Caki2 (cell line): ENCODE measurements at places on chromosomes 7 and 10.

GRCh38 chr7:98178321-98178720, 32.9 kb upstream of the BHLHA15 start:
- no peak for DNase-seq

DNA sequence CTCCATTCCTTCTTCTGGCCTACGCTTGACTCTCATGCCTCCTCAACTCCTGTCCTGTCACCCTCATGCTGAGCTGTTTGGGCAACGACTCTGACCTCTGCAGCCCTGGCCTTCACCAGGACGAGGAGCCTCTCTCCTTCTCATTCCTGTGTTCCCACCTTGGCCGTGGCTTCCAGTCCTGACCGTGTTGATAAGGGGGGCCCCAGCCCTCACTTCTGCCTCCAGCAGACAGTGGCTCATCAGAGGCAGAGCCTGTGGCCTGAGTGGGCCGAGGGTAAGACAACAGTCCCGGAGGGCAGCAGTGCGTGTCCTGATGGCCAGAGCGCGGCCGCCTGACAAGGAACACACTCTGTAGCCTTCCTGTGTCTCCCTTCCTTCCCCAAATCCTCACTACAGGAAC, 61.7 kb upstream of the UBE3C start:
- DNase-seq: no peak

DNA sequence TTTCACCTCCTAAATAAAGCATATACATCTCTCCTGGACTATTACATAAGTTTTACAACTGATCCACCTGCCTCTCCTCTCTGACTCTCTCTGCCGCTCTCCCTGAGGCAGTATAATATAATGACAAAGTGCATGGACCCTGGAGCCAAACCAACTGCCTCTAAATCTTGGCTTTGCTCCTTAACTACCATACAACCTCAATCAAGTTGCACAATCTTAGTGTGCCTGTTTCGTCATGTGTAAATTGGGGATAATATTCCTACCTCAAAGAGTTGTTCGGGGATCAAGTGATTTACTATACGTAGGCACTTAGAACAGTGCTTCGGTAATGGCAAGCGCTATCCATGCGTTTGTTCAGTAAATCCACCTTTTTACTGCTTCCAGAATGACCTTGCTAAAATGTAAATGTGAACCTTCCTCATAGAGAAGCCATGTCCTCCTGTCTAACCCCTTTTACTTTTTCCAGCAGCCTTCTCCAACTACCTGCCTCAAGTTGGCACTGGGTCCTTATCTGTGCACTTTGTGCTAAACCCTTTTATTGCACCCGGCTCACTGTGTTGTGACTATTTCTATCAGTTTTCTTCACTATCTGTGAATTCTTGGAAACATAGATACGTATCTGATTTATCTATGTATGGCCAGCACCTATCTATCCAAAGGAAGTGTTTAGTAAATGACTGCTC, 30.6 kb upstream of the DLD start:
- no peak for DNase-seq

- DNase-seq: no peak
Measured at GRCh38 chr10:95909561-95909960, 1.8 kb downstream of the CC2D2B start.

DNA sequence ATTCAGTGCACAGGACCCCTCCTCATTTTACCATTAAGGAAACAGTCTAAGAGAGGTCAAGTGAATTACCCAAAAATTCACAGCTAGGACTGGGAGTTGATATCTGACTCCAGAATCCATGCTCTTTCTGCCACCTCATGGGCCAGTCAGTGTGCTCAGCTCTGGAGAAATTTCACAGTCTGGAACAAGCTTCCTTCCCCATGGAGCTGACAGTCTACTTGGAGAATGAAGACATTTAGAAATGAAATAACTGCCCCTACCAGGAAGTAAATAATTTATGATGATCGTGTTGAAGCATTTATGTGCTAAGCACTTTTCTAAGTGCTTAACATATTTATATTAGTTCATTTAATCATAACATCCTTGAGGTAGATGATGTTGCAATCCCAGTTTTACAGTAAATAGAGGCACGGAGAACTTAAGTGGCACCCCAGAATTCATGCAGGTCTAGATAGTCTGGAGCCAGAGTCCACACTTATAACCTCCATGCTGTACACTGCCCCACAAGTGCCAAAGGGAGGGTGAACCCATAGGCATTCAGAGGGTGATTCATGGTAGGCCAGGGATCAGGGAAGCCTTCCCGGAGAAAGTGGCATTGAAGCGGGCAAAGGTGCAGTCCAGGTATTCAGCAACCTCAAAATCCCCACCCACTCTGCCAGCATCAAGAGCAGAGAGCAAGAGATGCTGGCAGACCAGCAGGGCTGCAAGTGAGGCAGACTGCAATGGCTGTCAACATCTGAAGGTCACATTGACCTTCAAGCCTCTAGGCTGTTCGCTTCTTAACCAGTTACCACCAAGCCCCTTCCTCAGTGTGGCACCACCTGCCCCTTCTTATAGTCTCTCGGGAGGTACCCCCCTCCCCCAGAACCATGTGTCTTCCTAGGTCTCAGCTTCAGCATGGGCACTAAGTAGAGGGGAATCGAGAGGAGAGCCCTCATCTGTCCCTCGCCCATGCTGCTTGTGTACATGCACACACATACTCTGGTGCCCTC, 38.4 kb upstream of the LRRC4 start:
- DNase-seq: no peak

DNA sequence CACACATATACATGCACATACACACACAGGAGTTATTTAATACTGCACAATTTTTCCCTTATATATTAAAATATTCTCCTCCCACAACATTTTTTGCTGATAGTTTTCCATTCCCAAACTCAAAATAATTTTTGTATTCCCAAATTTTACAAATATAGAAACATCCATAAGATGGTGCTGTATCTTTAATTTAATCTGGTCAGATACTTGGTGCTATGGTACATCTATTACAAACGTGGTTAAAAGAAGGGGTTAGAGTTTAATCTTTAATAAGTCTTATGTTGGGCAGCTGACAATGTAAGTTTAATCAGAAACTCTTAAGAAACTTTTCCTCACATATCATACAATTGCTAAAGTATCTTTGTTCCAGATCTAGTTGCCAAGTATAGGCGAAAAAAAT, 10.2 kb upstream of the CADPS2 start:
- no peak for DNase-seq

DNA sequence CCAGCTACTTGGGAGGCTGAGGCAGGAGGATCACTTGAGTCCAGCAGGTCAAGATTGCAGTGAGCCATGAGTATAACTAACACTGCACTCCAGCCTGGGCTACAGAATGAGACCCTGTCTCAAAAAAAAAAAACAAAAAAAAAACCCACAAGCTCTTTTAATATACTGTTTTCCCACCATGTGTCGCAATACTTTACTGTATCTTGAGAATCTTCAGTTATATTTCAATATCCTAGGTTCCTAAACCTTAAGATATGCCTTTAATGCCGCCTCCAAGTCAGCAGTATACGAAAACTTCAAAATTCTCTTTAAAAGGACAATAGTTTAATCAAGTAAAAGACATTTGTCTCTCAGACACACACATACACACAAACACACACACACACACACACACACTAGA, 62.8 kb downstream of the TAF3 start:
- DNase-seq: no peak

DNA sequence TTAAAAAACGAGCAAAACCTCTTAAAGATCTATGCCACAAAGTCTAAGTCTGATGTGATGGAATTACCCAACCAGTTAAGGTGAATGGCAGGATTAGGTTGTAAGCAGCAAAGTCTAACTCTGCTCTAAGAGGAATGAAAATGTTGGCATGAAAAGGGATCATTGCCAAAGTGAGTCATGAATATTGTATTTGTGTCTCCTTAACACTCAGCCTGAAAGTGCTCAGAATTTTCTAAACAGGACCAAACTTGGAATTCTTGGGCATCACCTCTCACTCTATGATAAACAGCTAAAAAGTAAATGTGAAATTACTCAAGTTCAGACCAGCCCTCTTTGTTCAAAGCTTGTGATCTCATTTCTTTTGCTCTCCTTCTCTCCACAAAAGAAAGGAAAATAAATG, 27.0 kb downstream of the PPP1R3A start:
- DNase-seq: no peak

DNA sequence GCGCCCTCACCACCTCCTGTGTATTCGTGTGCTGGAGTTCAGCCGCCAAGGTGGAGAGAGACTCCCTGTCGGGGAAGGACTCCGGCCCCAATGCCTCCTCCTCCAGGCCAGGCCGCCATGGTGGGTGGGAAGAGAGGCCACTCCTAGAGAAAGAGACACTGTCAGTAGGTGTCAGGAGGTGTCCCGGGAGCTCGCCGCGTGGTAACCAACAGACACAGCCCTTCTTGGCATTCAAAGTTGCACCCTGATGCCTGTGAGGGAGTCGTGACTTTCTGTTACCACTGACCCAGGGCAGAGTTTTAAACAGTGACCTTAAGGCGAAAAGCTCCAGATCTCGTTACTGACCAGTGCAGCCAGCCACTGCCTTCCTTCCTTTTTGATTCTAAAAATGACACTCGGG, 155.2 kb downstream of the CUX1 start:
- DNase-seq: no peak

DNA sequence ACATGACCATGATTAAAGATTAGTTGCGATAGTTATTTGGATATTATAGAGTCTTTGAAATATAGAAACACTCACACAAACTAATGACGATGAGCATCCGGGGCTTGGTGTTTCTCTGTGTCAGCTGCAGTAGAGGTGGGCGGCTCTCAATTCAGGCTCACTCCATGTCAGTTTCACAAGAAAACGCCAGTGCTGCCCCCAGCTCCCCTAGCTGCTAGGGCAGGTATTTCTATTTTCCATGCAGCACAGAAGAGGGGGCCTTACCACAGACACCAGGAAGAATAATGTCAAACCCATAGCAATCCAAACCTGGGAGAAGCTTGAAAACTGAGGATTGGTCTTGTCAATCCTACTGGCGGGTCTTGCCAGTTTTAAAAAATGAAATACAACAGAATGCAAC, 197.1 kb downstream of the PHTF2 start:
- DNase-seq: no peak

- no peak for DNase-seq
Measured at GRCh38 chr10:76113952-76114351, 682.5 kb downstream of the LRMDA start.

DNA sequence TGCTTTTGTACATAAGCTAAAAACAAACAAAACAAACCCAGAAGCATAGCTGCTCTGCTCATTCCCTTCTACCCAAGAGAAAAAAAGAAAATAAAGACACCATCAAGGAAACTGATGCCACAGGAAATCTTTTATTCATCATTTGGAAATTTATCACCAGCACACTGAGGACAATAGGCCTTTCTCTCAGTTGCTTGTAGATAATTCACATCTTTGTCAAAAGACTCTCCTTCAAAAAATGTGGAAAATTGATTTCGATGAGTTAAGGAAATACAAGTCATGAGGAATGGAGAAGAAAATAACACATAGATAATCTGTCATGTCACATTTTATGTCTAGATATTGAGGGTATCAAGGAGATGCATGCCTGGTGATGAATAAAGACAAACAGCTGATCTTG, 53.5 kb downstream of the ZNF37A start:
- DNase-seq: no peak

- no peak for DNase-seq
Measured at GRCh38 chr10:122983898-122984297, 3.7 kb downstream of the PSTK start.

GRCh38 chr7:9502269-9502668, 1068.9 kb downstream of the NXPH1 start:
- DNase-seq: no peak

DNA sequence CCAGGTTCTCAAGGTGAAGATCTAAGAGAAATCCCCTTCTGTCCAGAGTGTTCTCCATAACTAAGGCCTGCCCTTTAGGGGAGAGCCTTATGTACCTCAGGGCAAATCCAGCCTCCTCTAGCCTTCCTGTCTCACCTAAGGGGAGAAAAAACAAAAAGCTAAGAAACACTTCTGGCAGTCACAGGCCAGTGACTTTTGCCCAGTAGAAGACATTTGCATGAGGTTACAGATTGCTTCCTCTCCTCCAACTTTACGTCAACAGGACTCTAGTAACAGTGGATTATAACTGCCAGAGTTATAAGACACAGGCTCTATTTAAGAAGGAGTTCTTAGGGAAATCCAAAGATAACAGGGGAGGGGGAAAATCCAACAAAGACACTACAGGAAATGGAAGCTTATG, 15.9 kb upstream of the FAM241B start:
- no peak for DNase-seq

- DNase-seq: no peak
Measured at GRCh38 chr7:26993816-26994810, 101.7 kb downstream of the HOXA1 start.

DNA sequence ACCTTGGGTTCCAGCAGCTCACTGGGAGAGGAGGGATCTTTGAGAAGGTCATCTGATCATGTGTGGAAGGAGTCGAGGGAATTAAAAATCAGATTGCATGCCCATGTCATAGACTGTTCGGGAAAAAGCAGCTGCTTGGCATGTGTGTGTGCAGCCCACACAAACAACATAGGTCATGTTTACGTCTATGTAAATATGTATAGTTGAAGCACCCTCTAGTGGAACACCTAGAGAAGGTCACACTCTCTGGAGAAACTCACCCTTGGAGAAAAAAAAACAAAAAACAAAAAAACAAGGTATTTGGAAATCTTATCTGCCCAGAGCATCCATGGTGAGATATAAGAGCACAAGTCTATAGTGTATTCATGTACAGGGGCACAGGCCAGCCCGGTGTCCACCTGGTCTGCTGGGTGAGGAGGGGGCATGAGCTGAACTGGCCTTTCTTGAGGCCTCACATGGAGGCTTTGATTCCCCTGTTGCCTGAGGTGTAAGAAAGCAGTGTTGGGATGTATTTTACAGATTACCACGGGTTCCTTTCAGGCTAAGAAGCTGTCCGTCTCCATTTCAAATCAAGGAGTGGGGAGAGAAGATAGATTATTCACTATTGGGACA, 98.0 kb downstream of the NPY start:
- DNase-seq: no peak

DNA sequence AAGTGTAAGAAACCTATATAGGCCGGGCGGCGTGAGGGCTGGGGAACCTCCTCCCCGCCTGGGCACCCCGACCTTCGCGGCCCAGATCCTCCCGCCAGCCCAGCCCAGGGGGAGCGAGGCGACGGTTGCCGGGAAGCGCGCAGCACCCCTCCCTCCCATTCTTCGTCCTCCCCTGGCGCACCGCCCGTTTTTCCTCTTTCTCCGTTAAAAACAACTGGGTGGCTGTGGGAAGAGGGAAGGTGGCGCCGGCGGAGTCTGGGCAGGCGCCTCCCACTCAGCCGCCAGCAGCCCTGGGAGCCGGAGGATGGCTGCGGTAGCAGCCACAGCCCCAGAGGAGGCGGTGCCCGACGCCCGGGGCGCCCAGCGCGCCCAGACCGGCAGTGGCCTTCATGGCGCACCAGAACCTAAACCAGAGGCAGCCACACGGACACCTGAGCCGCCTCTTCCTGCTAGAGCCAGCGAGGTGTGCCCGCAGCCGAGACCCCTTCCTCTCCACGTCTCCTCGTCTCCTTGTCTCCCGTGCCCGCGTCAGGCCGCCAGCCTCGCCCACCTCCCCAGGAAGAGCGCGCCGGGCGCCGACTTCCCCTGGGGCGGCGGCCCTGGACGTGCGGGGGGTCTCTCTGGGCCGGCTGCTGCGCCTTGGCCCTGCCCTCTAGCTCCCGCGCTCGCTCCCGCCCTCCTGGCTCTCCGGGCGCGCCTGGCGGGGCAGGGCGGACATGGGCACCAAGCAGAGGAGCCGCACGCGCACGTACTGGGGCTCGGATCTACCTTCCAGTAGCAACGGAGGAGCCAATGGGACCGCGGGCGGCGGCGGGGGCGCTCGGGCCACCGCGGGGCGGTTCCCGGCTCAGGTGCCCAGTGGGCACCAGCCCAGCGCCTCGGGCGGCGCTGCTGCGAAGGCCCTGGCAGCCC, 32.8 kb upstream of the SFTPD start:
- peak; percentile 91 for DNase-seq

GRCh38 chr10:121598263-121599249, at the start of gene FGFR2:
Gene FGFR2 (minus strand): TSS chr10:121598444. CDS start chr10:121593817, 4,627 bp downstream.
- DNase-seq: peak; percentile 86
